ENCODE measurements at places on chromosomes 11 and 22. TPM values are rescaled to one million over a fixed set of nuclear protein-coding genes. Genes with fewer than 3 reads are reported as not detected.

The TNNI2 gene
- 3.5 TPM for total RNA-seq

The FGF19 gene
- not detected for total RNA-seq

The BIRC3 gene
- total RNA-seq = 57.8 TPM

- no peaks in the 10 kb centered on the region for H3K27me3 ChIP-seq
- no peak overlapping the region for H3K27ac ChIP-seq
- DNase-seq = no peak
- no peaks in the 10 kb centered on the region for H3K36me3 ChIP-seq
- no peak overlapping the region for H3K4me3 ChIP-seq
These were observed 23.8 kb downstream of the KCNQ1 start for GRCh38 chr11:2468363-2469235.

DNA sequence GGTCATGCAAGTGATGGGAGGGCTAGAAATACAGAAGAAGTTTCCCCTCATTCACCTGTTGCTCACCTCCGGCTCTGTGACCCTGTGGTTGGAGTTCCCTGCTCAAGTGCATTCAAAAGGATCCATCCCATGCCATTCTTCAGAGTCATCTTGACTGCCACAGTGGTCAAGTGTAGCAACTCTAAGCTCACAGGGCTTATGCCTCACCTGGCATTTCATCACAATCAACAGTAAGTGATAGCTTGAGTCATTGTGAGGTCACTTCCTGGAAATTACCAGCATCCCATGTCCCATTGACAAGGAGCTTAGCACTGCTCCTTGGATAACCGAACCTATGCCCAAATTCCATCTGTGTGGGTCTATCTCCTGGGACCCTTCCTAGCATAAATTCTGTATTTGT is 55.6 kb downstream of the OR4C45 start:
- no peaks in the 10 kb centered on the region for H3K27me3 ChIP-seq
- H3K4me1 ChIP-seq = no peaks in the 10 kb centered on the region
- H3K36me3 ChIP-seq = no peaks in the 10 kb centered on the region

- no peak overlapping the region for H3K27ac ChIP-seq
- DNase-seq = no peak
- no peaks in the 10 kb centered on the region for H3K27me3 ChIP-seq
- no peaks in the 10 kb centered on the region for H3K36me3 ChIP-seq
- no peak overlapping the region for H3K4me3 ChIP-seq
- peaks cover 52% of the 10 kb centered on the region for H3K4me1 ChIP-seq
These were observed 57.7 kb downstream of the TRAF6 start for GRCh38 chr11:36452236-36452940.

- DNase-seq = no peak
- no peaks in the 10 kb centered on the region for H3K36me3 ChIP-seq
- peaks cover 37% of the 10 kb centered on the region for H3K4me1 ChIP-seq
- H3K27me3 ChIP-seq = no peaks in the 10 kb centered on the region
These were observed 35.2 kb downstream of the MAML2 start for GRCh38 chr11:96307776-96308140.

DNA sequence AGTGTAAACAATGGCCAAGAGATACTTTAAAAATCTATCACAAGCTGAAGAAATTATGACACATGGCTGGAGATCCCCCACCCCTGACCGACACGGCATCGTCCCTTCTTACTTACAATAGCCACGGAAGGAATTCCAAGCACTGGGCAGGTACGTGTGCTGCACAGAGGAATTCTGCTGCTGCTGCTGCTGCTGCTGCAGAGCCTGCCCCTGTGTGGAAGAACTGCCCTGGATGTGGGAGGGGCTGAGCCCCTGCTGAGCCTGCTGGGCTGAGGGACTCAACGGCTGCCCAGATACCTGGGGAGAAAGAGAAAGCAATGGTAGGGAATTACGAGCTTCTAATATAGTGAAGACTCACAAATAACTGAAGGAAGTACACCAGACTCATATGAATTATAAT is 15.0 kb upstream of the NFRKB start:
- H3K36me3 ChIP-seq = no peaks in the 10 kb centered on the region
- no peak for DNase-seq
- H3K27me3 ChIP-seq = no peaks in the 10 kb centered on the region

DNA sequence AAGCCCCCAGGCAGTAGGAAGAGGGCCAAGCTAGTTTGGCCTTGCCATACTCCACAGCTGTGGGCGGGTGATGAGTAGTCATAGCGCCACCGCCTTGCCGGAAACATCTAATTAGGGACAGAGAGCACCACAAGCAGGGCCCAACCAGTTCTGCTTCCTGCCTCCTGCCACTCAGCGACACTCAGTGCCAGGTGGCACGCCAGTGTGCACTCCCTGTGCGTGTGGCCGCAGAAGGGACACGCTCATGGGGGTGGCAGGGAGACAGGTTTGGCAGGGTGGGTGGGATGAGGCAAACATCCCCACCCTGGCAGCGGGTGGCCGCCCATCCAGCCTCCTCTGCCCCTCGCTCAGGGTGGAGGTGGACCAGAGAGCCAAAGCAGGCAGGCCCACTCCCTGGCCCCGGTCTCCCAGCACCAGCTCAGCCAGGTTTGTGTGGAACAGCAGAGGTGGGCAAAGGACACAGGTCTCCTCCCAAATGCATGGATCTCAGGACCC is 4.9 kb downstream of the OVOL1 start:
- DNase-seq = peak; percentile 87
- no peaks in the 10 kb centered on the region for H3K36me3 ChIP-seq
- peaks cover 23% of the 10 kb centered on the region for H3K27me3 ChIP-seq
- peaks cover 12% of the 10 kb centered on the region for H3K4me1 ChIP-seq
